ENCODE measurements at places on chromosomes 11 and 22.
A peak's percentile ranks its signal among the peaks of the same experiment; 100 is the strongest.

DNA sequence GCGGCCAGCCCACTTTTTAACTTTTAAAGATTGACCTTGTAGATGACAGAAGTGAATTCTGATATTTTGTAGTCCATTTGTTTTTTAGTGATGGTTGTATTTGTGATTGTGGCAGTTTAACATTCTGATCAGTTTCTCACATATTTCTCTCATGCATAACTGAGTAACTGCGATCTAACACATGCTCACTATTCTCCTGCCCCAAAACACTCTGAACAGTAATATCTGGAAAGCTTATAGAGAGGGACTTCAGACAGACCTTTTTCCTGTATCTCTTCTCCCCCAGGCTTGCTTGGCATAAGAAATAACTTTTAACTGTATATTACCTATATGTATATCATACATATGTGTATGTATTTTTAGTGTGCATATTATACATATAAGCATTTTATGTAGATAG, 37.3 kb upstream of the MYO18B start:
- no peak for DNase-seq

- DNase-seq: no peak
Observed at GRCh38 chr11:124674168-124674517, 439 bp downstream of the SPA17 start.

DNA sequence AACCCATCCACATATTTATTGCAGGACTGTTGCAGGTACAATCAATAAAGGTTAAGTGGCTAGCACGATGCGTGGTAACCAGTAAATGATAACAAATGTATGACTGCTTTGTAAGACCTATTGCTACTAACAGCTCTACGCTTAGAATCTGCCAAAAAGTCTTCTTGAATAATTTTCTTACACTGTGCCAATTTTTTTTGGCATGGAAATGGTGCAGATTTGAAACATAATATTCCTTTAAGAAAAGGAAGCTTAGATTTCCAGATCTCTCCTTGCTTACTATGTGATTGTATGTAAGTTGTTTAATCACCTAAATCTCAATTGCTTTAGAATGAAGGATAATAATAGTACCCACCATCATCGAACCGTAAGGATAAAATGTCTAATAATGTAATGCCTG, 192.0 kb downstream of the LRRC4C start:
- DNase-seq: no peak

DNA sequence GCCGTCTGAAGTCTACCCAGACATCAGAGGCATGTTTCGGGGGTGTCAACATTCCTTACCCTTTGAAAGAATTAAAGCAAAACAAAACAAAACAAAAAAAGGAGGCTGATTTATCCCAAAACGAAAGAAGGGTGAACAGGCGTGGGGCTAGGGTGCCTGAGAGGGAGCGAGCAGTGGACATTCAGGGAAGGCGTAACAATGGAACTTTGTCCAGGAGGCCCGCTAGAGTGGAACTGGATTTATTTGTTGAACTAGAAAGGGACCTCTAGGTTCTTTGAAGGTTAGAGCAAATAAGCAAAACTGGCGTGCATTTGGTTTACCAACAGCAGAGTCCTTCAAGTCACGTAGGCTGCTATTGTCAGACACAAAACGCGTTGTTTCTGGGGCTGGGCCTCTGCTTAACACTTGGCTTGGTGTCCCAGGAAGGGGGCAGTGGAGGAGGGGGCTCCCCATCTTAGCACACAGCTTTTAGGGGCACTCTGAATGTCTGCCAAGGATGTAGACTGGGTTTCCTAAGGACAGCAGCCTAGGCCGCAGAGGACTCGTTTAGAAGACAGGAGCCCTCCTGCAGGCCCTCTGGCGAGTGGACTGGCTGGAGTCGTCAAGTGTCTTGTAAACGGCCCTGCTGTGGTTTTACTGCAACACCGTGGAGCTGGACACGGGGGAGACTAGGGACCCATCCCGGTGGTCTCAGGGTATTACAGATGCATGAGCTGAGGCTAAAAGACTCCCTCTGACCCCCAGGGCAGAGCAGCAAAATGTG, 203.7 kb upstream of the SORL1-AS1 start:
- no peak for DNase-seq

- peak; percentile 98 for DNase-seq
Observed at GRCh38 chr11:65890324-65891218, at the start of gene CCDC85B. CCDC85B (plus strand) TSS chr11:65890673; CDS start chr11:65890784, 111 bp downstream.

DNA sequence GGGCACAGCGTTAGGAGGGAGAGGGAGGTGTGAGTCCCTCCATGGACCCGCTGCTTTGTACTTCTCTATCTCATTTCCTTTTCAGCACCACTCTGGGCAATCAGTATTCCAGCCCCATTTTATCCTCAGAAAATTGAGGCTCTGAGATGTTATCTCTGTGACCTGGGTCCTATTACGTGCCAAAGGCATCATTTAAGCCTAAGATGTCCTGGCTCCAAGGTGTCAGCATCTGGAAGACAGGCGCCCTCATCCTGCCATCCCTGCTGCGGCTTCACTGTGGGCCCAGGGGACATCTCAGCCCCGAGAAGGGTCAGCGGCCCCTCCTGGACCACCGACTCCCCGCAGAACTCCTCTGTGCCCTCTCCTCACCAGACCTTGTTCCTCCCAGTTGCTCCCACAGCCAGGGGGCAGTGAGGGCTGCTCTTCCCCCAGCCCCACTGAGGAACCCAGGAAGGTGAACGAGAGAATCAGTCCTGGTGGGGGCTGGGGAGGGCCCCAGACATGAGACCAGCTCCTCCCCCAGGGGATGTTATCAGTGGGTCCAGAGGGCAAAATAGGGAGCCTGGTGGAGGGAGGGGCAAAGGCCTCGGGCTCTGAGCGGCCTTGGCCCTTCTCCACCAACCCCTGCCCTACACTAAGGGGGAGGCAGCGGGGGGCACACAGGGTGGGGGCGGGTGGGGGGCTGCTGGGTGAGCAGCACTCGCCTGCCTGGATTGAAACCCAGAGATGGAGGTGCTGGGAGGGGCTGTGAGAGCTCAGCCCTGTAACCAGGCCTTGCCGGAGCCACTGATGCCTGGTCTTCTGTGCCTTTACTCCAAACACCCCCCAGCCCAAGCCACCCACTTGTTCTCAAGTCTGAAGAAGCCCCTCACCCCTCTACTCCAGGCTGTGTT, 829 bp upstream of the APOC3 start:
- DNase-seq: no peak

DNA sequence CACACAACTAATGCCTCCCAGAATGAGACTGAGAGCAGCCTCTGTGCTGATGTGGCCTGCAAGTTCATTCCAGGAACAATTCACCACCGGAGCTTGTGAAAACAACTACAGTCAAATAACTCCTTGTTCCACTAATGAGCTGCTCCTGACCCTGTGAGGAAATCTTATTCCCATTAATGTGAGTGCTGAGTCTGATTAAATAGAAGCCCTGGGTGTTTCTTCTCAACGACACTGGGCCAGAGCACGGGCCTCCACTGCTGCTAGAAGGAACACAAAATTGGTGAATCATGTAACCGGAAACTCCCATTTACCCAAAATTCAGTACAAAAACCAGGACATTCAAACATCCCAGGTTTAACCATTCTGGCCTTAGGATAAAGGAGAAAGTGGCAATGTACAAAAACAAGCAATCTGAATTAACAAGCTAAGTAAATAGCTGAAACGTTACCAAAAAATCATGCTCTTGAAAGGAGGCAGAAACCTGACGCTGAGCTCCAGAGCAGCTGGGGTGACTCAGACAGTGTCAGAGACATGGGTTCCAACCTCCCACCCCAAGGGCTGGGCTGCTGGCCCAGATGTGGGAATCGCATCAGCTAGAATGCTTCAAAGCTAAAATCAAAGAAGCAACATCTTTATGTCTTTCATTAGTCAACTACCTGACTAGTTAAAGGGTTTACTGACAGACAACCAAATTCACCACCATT, 26.7 kb downstream of the SERGEF start:
- DNase-seq: no peak

- DNase-seq: no peak
Observed at GRCh38 chr22:45321827-45322226, 12.1 kb downstream of the FAM118A start.
